Heart left ventricle (tissue), 16 donors: ENCODE measurements at places on chromosomes 6 and 20. TPM values are rescaled to one million over a fixed set of nuclear protein-coding genes. Genes with fewer than 3 reads are reported as not detected.
A peak's percentile ranks its signal among the peaks of the same experiment; 100 is the strongest.

DNA sequence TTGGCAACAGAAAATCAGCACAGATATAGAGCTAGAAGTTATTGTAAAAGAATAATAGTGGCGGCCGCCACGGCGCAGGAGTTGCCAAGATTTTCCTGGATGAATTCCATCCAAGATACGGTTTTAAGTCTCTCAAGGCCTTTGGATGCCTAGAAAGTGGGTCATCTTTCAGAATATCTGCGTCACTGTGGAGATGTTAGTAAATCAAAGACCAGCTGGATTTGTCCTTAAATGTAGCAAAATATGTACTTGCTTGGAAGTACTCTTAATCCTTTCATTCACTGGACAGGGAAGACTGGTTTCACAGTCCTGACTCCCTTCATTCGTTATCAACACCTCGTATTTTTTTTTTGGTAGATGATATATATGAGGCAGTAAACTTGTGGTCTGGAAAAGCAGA, 83.0 kb downstream of the SLC22A3 start:
- H3K27ac ChIP-seq = peak overlapping the region; percentile 39
- H3K4me3 ChIP-seq = no peak overlapping the region
- peak; percentile 40 for DNase-seq

GRCh38 chr6:131687022-131687421, 14.2 kb downstream of the OR2A4 start:
- H3K27ac ChIP-seq = no peak overlapping the region
- no peak overlapping the region for H3K4me3 ChIP-seq
- H3K27me3 ChIP-seq = no peaks in the 10 kb centered on the region
- H3K4me1 ChIP-seq = no peaks in the 10 kb centered on the region

- DNase-seq = no peak
- no peaks in the 10 kb centered on the region for H3K27me3 ChIP-seq
- no peaks in the 10 kb centered on the region for H3K4me1 ChIP-seq
- no peaks in the 10 kb centered on the region for H3K36me3 ChIP-seq
Observed at GRCh38 chr20:24701027-24701426, 231.6 kb downstream of the SYNDIG1 start.

GRCh38 chr6:10355115-10355702, 59.7 kb downstream of the TFAP2A start:
- no peaks in the 10 kb centered on the region for H3K4me1 ChIP-seq
- no peaks in the 10 kb centered on the region for H3K36me3 ChIP-seq
- DNase-seq = no peak
- no peaks in the 10 kb centered on the region for H3K27me3 ChIP-seq
- no peak overlapping the region for H3K4me3 ChIP-seq

- no peaks in the 10 kb centered on the region for H3K36me3 ChIP-seq
- H3K27me3 ChIP-seq = no peaks in the 10 kb centered on the region
- H3K4me1 ChIP-seq = peaks cover 6% of the 10 kb centered on the region
- no peak for DNase-seq
- no peak overlapping the region for H3K27ac ChIP-seq
Observed at GRCh38 chr6:139891471-139891870, 517.0 kb upstream of the CITED2 start.

GINS1 gene
- total RNA-seq = 0.36 TPM

- no peaks in the 10 kb centered on the region for H3K4me1 ChIP-seq
- H3K27ac ChIP-seq = no peak overlapping the region
- H3K4me3 ChIP-seq = no peak overlapping the region
- DNase-seq = no peak
- no peaks in the 10 kb centered on the region for H3K36me3 ChIP-seq
- H3K27me3 ChIP-seq = no peaks in the 10 kb centered on the region
Observed at GRCh38 chr6:4102687-4103244, 23.8 kb upstream of the FAM217A start.

DNA sequence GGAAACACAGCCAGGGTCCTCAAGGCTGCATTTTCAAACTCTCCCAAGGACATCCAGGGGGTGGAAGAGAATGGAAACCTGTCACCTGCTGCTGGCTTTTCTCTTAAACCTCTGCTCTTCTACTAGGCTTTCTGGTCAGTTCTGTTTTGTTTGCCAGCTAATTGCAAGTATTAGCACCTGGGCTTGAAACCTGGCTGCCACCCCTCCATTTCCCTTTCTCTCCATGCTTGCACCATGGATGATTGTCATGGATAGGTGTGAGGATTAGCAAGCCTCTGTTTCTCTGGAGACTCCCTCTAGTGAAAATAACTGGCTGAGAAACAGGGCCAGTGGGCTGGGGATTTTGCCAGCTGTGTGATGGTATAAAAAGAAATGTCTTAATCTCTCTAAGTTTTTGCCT, 33.0 kb upstream of the GPR6 start:
- no peak overlapping the region for H3K4me3 ChIP-seq
- H3K4me1 ChIP-seq = no peaks in the 10 kb centered on the region
- H3K36me3 ChIP-seq = no peaks in the 10 kb centered on the region
- DNase-seq = no peak
- H3K27ac ChIP-seq = no peak overlapping the region
- no peaks in the 10 kb centered on the region for H3K27me3 ChIP-seq

NELFCD gene
- 27.7 TPM for total RNA-seq

HSPA1L gene
- 3.6 TPM for total RNA-seq

GRCh38 chr6:146914489-146915483, 289.4 kb upstream of the STXBP5 start:
- H3K4me1 ChIP-seq = no peaks in the 10 kb centered on the region
- peak overlapping the region; percentile 60 for H3K27ac ChIP-seq
- no peaks in the 10 kb centered on the region for H3K36me3 ChIP-seq
- peak overlapping the region; percentile 17 for H3K4me3 ChIP-seq
- peak; percentile 42 for DNase-seq

- DNase-seq = no peak
- no peak overlapping the region for H3K27ac ChIP-seq
- H3K27me3 ChIP-seq = no peaks in the 10 kb centered on the region
- no peaks in the 10 kb centered on the region for H3K4me1 ChIP-seq
Observed at GRCh38 chr6:47344022-47344421, 34.3 kb upstream of the TNFRSF21 start.

HLA-DRA gene
- total RNA-seq = 96.1 TPM

DNA sequence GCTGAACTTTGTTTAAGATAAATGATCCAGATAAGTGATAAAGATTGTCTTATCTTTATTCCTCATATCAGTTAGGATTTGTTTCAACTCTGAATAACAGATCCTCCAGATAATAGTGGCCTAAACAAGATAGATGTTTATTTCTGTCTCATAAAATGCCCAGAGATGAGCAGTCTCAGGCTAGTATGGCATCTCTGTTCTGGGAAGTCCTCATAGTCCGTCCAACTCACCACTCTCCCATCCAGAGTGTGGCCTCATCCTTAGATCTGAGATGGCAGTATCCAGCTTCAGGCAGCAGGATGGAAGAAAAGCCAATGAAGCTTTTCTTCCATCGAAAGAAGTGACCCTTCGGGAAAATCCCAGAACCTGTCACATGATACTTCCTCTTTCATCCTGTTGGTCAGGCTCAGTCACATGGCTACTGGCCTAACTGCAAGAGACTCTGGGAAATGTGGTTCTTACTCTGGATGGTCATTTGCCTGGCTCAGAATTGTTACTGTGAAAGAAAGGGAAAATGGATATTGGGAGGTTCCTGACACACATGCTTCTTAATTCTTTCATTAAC, 29.4 kb upstream of the TAGAP start:
- H3K4me1 ChIP-seq = no peaks in the 10 kb centered on the region
- no peaks in the 10 kb centered on the region for H3K27me3 ChIP-seq
- H3K27ac ChIP-seq = no peak overlapping the region
- no peak overlapping the region for H3K4me3 ChIP-seq

DNA sequence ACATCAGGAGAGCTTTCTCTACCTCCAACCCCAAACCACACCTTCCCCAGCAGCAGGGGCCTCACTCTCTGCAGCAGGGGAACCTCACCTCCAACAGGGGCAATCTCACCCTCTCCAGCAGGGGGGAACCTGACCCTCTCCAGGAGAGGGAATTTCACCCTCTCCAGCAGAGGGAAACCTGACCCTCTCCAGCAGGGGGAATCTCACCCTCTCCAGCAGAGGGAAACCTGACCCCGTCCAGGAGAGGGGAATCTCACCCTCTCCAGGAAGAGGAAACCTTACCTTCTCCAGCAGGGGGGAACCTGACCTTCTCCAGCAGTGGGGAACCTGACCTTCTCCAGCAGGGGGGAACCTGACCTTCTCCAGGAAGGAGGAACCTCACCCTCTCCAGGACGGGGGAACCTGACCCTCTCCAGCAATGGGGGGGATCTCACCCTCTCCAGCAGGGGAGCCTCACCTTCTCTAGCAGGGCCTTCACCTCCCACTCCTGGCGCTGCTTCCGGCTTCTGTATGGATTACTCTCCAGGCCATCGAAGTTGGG, 3.1 kb downstream of the B3GALT4 start:
- peaks cover 28% of the 10 kb centered on the region for H3K4me1 ChIP-seq
- no peak overlapping the region for H3K27ac ChIP-seq
- H3K36me3 ChIP-seq = no peaks in the 10 kb centered on the region
- DNase-seq = no peak
- no peak overlapping the region for H3K4me3 ChIP-seq

RIPPLY2 gene
- total RNA-seq = not detected

GRCh38 chr20:33433465-33434234, 9.9 kb downstream of the SNTA1 start:
- H3K4me1 ChIP-seq = peaks cover 8% of the 10 kb centered on the region
- peak overlapping the region; percentile 78 for H3K27ac ChIP-seq
- H3K27me3 ChIP-seq = no peaks in the 10 kb centered on the region

GRCh38 chr6:87925373-87926060, 122.1 kb upstream of the SPACA1 start:
- DNase-seq = no peak
- H3K4me1 ChIP-seq = no peaks in the 10 kb centered on the region
- no peak overlapping the region for H3K4me3 ChIP-seq
- H3K27me3 ChIP-seq = no peaks in the 10 kb centered on the region
- H3K36me3 ChIP-seq = no peaks in the 10 kb centered on the region

L3MBTL3 gene
- total RNA-seq = 1.2 TPM

DNA sequence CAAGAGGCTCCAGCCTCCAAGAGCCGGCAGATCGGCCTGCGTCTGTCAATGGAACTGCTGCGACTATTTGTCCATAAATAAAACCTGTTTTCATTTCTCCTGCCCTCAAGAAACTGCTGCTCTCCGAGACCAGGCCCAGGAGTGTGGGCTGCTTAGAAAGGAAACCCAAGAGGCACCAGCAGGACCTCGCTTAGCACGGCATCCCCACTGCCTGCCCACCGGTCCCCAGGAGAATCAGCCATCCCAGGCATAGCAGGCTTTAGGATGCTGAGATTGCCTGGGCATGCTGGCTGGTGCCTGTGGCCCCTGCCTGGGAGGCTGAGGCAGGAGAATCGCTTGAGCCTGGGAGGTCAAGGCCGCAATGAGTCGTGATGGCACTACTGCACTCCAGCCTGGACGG, 17.6 kb downstream of the NTSR1 start:
- no peak overlapping the region for H3K4me3 ChIP-seq
- no peaks in the 10 kb centered on the region for H3K4me1 ChIP-seq
- H3K27ac ChIP-seq = no peak overlapping the region
- DNase-seq = no peak
- peaks cover 49% of the 10 kb centered on the region for H3K27me3 ChIP-seq

- H3K27ac ChIP-seq = no peak overlapping the region
- no peak for DNase-seq
- no peak overlapping the region for H3K4me3 ChIP-seq
Observed at GRCh38 chr6:19463250-19463649, 373.9 kb upstream of the ID4 start.

- no peak overlapping the region for H3K27ac ChIP-seq
- DNase-seq = no peak
- H3K27me3 ChIP-seq = no peaks in the 10 kb centered on the region
- H3K4me3 ChIP-seq = no peak overlapping the region
Observed at GRCh38 chr6:13116155-13116554, 212.2 kb downstream of the TBC1D7 start.

- DNase-seq = no peak
- H3K4me1 ChIP-seq = no peaks in the 10 kb centered on the region
- no peak overlapping the region for H3K27ac ChIP-seq
- H3K27me3 ChIP-seq = no peaks in the 10 kb centered on the region
Observed at GRCh38 chr20:44457016-44457415, 18.7 kb upstream of the TTPAL start.

DNA sequence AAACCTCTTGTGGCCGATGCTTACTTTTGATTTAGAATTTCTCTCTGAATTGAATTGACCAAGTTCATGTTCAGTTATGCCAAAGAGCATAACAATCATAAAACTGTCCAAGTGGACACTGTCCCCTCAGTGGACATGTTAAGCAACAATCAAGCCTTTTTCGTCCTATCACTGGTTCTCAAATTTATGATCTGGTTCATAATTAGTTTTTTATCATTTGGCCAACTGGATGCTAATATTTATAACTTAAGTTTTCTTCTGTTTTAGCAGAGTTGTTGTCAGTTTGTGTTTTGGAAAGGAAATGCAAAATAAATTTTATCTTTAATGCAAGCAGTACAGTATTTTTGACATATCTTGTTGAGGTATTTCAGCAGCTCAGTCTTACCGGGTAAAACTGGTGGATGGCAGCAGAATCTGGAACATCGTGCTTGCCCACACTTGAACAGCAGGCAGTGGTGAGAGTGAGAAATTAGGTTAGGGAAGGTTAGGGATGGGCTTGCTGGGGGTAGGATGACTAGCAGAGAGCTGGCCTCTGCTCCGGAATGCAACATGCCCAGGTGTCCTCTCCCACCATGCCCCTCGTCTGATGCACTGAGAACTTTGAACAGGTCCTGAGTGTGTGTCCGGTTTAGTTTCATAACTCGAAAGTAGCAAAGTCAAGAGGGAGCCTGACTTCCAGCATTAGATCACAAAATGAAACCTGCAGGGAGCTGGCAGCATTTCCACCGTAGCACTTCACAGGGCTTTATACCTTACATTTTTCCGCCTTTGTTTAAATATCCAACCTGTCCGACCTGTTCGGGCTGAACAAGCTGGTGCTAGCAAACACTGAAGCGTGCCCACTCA, 93.1 kb downstream of the RREB1 start:
- no peaks in the 10 kb centered on the region for H3K27me3 ChIP-seq
- H3K36me3 ChIP-seq = peaks cover 15% of the 10 kb centered on the region
- H3K4me1 ChIP-seq = no peaks in the 10 kb centered on the region

CLPSL2 gene
- total RNA-seq = not detected

AKAP12 gene
- total RNA-seq = 10.0 TPM

- H3K36me3 ChIP-seq = no peaks in the 10 kb centered on the region
- no peaks in the 10 kb centered on the region for H3K27me3 ChIP-seq
Observed at GRCh38 chr6:137389150-137389704, 105.0 kb downstream of the OLIG3 start.

GHRH gene
- total RNA-seq = not detected

GRCh38 chr6:39256294-39256940, 27.1 kb upstream of the KCNK5 start:
- no peak overlapping the region for H3K27ac ChIP-seq
- peaks cover 5% of the 10 kb centered on the region for H3K27me3 ChIP-seq
- DNase-seq = no peak
- no peak overlapping the region for H3K4me3 ChIP-seq
- H3K4me1 ChIP-seq = no peaks in the 10 kb centered on the region
- H3K36me3 ChIP-seq = no peaks in the 10 kb centered on the region

DNA sequence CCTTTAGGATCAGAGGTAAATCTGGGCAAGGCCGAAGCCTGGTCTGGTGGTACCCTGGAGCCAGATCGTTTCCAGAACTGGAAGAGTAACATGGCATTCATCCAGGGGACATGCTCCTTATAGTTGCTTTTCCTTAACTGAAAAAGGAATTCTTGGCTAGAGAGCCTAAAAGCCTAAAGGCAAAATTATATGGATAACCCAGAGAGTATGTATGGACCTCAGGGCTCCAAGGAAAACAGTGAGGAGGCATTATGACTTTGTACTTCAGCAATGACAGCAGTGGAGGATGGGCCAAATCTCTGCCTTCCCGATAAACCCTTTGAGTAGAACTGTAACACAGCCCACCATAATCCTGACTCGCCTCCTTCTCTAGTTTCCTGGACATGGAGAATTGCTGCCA, 29.3 kb downstream of the ARHGAP18 start:
- no peak for DNase-seq
- H3K36me3 ChIP-seq = no peaks in the 10 kb centered on the region
- H3K27ac ChIP-seq = peak overlapping the region; percentile 40
- no peaks in the 10 kb centered on the region for H3K27me3 ChIP-seq
- peaks cover 4% of the 10 kb centered on the region for H3K4me1 ChIP-seq
- H3K4me3 ChIP-seq = no peak overlapping the region
